ENCODE measurements at places on chromosomes 3 and 15.
A peak's percentile ranks its signal among the peaks of the same experiment; 100 is the strongest.

DNA sequence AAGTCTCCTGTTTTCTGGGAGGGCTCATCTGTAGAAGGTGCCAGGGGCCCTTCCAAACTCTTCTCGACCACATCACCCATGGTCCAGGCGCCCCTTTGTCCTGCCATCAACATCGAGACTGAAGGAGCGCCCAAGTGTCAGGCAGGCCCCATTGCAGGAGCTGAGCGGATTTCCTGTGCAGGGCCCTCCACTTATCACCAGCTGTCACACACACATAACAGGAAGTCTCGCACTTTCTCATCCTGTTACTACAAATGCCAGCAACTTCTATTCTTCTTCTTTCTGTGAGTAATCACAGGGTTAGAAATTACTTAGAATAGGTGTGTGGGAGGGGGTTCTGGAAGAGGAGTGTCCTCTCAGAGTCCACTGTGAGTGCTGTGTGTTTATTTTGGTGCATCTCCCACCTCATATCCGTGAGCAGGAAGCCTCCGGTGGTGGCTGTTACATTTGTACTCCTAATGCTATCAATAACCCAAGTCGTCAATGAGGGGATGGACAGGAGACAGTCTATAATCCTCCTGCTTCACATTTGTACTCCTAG, at the start of gene KLHL6:
TSS of gene KLHL6 (minus strand) at position 166 of the 541 bp plus-strand sequence. CDS start at position 113, 53 bp downstream.
- DNase-seq: peak; percentile 57

- no peak for DNase-seq
These were observed 27.5 kb downstream of the RARB start for GRCh38 chr3:25455441-25456132.

DNA sequence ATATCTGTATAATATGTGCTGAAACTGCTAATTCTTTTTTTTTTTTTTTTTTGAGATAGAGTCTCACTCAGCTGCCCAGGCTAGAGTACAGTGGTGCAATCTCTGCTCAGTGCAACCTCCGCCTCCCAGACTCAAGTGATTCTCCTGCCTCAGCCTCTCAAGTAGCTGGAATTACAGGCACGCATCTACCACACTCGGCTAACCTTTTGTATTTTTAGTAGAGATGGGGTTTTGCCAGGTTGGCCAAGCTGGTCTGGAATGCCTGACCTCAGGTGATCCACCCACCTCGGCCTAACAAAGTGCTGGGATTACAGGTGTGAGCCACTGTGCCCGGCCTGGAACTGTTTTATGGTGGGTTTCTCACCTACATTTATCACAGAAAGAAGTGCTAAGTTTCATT, 307.8 kb upstream of the STT3B start:
- no peak for DNase-seq

DNA sequence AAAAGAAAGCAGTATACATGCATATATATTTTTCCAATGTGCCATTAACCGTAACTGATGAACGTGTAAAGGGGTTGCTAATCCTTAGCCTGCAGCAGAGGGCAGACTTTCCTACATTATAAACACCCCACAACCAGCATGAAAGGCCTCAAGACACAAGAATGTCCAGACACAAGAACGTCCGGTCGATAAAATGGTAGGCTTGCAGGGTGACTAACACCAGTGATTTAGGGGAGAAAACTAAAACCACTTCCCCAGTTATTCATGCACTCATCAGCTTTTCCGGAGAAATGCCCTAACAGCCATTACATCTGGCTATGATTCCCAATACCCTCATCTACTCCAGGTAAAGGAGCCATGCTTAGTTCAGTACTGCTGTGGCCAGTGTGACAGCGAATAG, 57.4 kb downstream of the LRTM1 start:
- DNase-seq: no peak

Measured in stimulated activated CD8-positive, alpha-beta memory T cell treated with anti-CD3 and anti-CD28 coated beads, Interleukin-4, amount 100 ng/mL, for 4 hours (primary cell).